ENCODE measurements at places on chromosomes 6 and 20.

DNA sequence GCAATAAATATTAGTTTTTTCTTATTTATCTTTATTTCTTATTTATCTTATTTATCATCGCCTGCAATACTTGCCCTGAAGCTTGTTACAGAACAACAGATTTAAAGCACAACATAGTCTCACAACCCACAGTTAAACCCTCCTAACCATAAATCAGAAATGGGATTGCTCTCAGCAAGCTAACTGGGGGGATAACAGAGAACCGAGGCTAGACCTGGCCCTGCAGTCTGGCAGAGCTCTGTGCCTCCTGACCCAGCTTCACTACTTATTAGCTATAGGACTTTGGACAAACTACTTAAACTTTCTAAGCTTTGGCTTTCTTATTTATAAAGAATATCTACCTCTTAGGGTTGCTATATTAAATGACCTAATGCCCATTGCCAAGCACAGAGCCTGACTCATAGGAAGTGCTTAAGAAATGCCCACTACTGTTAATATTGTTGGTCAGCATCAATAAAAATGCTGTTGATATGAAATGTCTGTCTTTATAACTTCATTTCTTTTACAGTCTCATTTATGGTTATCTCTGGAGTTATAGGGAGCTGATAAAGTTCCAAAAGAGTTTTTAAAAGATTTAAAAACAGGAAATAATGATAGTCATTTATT lies 87.9 kb upstream of the BEND6 start:
- DNase-seq = no peak

DNA sequence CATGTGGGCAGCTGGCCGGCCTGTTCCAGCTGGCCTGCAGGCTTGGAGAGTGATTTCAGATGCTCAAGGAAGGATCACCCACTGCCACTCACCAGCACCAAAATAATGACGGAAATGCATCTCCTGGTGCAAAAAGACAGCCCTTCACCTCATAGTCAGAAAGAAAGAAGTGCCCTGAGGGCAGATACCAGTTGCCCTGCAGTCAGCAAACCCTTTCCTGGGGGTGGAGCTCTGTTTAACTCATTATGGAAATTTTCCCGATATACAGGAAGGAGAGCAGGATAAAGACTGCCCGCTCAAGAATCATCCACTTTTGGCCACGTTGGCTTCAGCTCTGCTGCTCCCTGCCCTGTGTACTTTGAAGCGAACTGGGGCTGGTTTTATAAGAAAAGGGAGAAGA lies 127.9 kb downstream of the GRM4 start:
- no peak for DNase-seq

- DNase-seq = no peak
Observed at GRCh38 chr20:10521836-10522235, 86.7 kb downstream of the SLX4IP start.

DNA sequence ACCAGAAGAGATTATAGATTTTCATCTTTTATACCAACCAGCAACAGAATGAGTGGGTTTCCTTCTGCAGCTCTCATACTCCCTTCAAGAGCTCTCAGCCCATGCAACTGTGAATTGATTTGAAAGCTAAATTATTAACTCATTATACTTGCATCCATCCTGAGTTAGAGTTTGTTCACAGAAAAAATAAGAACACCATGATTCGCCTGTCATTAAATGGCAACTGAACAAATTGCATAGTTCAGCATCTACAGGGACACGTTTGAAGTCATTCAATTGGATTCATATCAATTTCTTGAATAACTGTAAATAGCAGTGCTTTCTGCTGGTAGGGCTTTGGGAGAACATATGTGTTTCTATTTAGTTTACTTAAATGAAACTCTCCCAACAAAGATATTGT lies 65.7 kb downstream of the NKAIN2 start:
- DNase-seq = no peak

- no peak for DNase-seq
Observed at GRCh38 chr6:131210469-131210868, 75.2 kb downstream of the AKAP7 start.

GRCh38 chr6:21264288-21265033 lies 329.1 kb upstream of the SOX4 start:
- no peak for DNase-seq

DNA sequence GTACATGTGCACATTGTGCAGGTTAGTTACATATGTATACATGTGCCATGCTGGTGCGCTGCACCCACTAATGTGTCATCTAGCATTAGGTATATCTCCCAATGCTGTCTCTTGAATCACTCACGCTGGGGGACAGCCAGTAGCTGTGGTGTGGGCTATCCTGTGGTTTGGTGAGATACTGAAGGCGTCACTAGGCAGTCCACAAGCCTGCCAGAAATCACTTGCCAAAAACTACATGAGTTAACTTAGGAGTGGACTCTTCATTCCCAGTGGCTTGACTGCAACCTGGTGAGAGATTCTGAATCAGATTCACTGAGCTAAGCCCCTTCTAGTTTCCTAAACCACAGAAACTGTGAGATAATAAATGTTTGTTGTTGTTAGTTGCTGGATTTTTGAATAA lies 191.3 kb downstream of the TSHZ2 start:
- no peak for DNase-seq

GRCh38 chr6:107564589-107564951 lies 74.7 kb downstream of the SOBP start:
- no peak for DNase-seq

DNA sequence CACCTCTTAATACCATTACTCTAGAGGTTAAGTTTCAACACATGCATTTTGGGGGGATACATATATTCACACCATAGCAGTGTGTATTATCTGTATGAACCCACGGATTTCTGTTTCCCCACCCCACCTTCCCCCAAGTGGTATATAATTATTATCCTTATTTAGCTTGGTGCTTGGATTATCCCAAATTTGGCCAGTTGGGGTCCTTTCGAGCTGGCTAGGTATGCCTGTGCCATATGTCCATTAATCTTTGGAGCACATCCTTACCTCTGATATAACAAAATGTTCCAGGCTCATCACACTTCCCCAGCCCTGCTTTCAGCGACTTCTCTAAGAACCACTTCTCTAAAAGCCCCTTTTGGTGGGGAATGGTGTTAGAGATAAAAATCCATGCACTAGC lies 118.7 kb upstream of the MLIP start:
- no peak for DNase-seq

GRCh38 chr20:34315236-34315635 lies 12.1 kb upstream of the AHCY start:
- DNase-seq = no peak

GRCh38 chr6:159313018-159313417 lies 143.8 kb downstream of the FNDC1 start:
- no peak for DNase-seq

GRCh38 chr6:113103634-113104361 lies 753.3 kb upstream of the MARCKS start:
- no peak for DNase-seq

DNA sequence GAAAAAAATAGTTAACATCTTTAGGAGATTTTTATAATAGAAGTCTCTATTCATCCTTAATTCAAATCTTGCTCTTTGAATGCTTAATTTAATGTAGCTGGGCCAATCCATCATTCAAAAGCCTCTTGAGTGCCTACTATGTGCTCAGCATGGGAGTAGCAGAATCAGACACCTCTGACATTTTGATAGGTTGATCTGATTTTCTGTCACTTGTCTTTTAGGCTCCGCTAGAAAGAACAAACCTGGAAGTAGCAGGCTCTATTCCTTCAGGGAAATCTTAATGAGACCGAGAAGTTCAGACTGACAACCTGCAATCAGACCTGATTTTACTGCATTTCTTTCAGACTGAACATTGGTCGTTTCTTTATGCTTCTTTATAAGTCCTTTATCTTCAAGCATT lies 588.6 kb upstream of the MANEA start:
- no peak for DNase-seq

DNA sequence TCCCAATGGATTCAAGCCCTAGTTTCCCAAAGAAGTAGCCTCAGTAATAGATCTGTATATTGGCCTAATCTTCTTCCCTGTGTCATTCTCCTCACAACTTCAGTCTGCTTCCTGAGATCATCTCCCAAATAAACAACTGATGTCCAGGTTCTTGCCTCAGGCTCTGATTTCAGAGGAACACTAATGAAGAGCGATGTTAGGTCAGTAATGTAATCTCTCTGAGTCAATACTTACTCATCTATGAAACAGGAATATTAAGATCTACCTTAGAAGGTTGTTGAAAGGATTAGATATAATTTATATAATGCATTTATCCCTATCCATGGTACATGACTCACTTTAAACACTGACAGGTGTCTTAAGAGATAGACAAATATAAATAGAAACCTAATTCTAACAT lies 246.0 kb upstream of the FLRT3 start:
- DNase-seq = no peak

DNA sequence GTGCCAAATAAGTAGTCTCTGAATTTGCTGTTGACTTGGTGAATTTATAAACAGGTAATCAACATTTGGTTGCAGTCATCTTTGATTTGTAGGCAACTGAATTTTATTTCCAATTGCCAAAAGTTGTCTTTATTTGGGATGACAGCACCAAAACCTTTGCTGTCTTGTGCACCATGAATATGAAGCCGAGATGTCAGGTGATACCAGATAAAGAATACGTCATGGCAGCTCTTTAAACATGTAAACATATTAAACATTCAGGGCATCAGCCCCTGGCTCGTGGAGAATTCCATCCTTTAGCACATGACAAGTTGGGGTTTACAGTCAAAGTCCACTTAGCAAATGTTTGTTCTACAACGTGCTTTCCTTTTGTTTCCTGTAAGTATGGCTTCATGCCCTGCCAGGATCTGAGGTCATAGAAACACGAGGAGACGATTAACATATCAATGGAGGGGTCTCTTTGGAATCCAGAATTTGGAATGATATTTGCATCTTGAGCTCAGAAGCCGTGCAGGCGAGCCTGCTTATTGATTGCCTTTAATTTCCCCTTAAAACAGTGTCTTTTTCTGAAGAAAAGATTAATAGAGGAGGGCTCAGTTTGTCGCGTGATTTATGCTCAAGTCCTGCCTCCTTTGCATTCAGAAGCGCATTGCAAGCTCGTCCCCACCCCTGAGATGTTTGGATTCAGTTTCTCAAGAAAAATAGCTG lies 170.2 kb upstream of the ZNF217 start:
- DNase-seq = no peak

GRCh38 chr6:85298553-85298952 lies 151.3 kb upstream of the NT5E start:
- no peak for DNase-seq

DNA sequence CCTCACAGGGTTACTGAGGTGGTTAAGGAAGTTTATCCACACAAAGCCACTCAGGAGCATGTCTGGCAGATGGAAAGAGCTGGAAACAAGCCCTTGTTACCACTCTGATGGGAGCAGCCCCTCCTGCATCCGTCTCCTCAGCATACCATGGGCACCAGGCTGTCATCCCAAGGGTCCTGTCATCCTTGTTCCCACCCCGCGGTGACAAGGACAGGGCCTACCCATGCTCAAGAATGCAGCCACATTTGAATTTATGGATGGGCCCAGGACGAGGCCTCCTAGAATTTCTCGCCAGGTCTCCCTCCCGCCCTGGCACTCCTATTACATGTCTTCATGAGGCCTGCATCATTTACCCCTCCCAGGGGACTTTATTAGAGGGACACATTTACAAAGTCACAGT lies 60.0 kb downstream of the NPEPL1 start:
- no peak for DNase-seq

- no peak for DNase-seq
Observed at GRCh38 chr6:100877851-100878250, 3.3 kb downstream of the ASCC3 start.

DNA sequence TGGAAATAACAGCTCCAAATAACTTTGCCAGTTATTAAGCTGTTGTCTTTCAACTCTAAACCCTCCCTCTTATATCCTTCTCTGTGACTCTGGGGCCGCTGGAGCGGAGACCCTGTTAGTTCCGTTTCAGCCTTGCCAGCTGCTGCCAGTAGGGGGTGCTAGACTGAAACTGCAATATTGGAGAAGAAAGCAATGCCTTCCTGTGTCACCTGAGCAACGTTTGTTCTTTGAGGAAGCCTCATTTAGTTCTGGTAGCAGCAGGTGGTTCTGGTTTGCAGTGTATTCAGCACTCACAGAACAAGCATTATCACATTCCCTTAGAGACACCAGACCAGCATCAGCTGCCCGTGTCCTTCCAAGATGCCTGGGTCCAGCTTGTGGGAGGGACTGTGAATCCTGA lies 22.9 kb upstream of the JAG1 start:
- DNase-seq = no peak

DNA sequence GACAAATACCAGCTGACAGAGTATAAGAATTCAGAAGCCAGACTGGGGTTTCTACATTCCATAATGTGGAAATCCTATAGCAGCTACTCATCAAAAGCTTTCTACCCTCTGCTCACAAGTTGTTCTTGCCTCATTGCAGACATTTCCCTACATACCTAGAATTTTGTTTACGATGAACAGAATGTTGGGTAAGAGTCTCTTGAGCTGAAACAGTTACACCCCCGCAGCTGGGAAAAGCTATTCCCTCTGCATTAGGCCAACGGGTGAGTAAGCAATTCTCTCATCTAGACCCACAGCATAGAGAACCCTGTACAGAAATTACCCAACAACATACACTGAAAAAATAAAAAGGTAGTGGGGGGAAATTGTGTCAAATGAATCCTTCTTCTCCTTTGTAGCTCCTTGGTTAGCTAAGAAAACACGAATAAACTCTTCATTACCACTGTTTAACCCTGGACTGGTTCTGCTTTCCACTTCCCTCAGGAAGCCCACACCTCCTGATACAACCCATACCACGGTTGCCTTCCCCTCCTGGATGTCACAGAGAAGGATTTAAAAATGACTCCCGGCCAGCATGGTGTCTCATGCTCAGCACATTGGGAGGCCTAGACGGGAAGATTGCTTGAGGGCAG lies 215.0 kb upstream of the SHLD1 start:
- no peak for DNase-seq

GRCh38 chr6:113505084-113505699 lies 352.0 kb upstream of the MARCKS start:
- no peak for DNase-seq

GRCh38 chr6:48564036-48564820 lies 453.2 kb upstream of the PTCHD4 start:
- DNase-seq = no peak

DNA sequence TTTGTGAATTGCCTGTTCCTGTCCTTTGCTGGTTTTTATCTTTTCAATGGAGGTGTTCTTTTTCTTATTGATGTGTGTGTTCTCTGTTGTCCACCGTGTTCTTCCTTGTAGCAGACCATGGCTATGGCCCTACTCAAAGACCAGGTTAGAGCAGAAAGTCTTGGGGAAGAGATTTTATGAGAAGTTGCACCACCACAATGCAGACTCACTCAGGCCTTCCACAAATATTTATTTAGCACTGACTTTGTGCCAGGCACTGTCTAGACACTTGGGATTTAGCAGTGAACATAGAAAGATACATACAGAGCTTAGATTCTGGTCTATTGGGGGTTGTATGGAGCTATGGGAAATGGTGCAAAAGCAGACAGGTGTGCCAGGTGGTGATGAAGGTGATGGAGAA lies 98.8 kb downstream of the DTD1 start:
- no peak for DNase-seq

DNA sequence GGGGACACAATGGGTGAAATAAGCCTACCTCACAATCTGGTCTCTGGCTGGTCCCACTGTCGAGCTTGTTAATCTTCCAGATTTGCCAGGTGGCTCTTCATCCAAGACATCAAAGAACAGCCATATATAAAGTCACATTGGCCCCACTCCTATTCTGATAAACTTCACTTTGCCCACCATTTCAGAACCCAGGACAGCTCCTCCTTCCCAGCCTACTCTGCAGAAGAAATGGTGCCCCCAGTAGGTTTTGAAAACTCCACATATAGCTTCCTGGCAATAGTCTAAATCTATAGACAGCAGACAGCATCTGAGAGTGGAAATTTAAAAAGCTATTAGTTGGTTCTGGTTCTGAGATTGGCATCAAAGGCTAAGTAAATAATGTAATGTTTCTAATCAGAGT lies 143.1 kb upstream of the PCSK2 start:
- no peak for DNase-seq
